ENCODE measurements at places on chromosomes 7 and 10.

GRCh38 chr10:123249894-123250293 lies 95.7 kb downstream of the BUB3 start:
- DNase-seq, result no peak

GRCh38 chr10:30645340-30645827 lies 15.8 kb upstream of the LYZL2 start:
- DNase-seq, result no peak

DNA sequence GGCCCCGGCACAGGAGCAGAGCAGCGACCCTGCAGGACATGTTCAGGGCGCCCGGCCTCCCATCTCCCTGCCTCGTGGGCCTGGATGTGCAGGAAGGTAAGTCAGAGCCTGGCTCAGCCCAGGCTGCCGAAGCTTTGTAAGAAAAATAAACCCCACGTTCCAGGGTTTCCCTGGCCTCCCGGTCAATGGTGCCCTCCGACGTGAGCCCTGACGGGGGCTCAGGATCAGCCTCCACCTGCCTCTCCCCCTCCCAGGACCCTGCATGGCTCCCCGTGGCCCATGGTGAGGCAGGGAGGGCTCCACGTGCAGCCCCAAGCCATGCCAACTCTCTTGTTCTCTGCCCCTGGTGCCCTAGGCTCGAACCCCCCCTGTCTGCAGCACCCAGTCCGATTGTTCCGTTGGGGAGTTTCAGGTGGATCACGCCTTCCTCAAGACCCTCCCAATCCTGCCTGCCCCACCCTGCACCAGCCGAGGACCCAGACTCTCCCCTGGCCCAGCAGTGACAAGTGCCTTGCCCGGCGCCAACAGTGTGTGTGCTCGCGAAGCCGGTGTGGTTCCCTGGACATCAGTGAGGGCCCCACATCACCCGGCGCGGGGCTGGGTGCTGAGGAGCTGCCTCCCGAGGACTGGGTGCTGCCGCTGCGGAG lies 73.2 kb downstream of the PDGFA start:
- no peak for DNase-seq

- DNase-seq, result no peak
These were observed 190.7 kb downstream of the CDCA7L start for GRCh38 chr7:21754963-21755362.

DNA sequence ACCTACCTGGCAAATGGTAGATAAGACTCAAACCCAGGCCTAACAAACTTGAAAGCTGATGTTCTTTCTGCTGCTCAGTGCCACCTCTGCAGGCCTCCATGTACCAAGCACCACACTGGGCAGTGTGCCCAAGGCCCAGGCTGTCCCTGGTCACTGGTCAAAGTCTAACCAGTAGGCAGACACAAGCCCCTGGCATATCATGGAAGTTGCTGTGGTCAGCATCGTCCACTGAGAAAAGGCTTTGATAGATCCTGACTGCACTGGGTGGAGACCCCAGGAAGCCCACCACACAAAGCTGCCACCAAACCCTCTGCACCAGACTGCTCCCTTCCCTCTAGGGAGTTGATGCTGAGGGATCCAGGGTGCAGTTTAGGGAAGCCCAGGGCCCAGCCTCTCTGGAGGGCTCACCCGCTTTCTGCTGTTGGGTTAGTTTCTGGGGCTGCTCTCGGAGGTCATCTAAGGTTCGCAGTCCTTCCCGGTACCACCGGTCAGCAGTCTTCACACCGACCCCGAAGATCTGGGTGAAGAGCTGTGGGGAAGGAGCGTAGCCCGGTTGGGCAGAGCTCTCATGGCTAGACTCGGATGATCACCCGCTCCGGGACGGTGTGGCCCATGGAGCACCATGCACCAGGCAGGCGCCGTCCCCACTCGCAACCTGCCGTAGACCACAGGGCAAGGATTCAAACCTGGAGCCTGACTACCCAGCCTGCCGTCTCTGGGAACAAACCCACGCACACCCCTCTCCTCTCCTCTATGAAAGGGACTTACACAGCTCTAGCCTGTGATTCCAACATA lies 6.0 kb downstream of the POLM start:
- DNase-seq, result no peak

DNA sequence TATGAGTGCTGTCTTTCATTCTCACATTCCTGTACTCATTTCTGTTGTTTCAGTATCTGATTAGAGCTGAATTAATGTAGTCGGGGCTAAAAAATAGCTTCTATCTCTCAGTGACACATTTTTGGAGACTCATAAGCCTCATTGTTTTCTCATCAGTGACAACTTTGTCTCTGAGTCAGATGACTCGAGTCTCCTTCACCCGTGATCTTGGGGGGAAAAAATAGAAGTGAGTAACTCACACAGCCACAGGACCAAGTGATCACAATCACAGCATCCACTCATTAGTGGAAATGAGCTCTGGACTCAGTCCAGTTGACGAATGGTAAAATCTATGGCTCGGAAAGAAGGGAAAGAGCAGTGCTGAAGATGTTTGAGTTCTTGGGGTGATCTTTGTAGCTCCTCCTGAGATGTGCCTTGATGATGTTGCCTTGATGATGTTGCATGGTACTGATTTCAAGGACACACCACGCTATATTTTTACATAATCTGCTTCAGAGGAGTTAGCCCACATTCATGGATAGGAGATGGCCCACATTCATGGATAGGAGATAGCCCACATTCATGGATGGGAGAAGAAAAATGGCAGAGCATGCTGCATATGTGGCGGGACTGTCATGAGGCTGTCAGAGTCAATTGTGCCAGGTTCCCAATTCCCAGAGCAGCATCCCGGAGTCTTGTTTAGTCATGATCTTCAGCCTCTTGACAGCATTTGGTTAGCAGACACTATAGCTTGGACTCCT lies 214.7 kb downstream of the CELF2 start:
- no peak for DNase-seq

DNA sequence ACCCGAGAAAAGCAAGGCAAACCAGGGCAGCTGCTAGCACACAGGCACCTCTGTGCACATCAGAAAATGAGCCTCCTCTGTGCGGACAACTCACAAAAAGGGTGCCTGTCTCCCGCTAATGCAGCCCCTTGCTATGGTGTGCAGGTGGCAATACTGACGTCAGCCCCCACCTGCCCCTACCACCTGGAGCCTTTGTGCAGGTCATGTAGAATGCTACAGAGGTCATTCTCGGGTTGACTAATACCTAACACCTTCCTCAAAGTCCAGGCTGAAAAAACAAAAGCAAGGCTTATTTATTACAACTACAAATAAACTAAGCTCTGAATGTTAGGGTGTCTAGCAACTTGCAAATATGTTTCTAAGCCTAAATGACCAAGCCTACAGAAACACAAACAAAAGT lies 13.9 kb downstream of the PIP4K2A start:
- no peak for DNase-seq

DNA sequence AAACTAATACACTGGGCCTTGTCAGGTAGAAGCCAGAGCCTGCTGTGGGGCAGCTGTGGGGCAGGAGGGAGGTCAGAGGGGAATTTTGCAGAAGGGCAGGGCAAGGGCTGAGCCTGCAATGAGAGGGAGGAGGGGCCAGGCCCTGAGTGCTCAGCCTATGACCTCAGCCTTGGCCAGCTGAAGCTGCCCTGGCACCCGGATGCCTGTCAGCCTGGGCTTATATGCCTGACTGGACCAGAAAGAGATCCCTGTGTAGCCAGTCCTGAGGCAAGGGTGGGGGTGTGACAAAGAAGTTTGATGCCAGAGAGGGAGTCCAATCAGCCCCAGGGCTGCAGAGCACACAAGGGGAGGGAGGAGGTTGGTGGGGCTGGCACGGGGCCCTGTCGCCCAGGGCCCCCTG lies 22.3 kb upstream of the PRRT4 start:
- no peak for DNase-seq

- DNase-seq, result no peak
These were observed 249.1 kb upstream of the LYZL1 start for GRCh38 chr10:29039677-29040189.

- no peak for DNase-seq
These were observed 1.3 kb downstream of the IMMP2L start for GRCh38 chr7:111560773-111561653.

DNA sequence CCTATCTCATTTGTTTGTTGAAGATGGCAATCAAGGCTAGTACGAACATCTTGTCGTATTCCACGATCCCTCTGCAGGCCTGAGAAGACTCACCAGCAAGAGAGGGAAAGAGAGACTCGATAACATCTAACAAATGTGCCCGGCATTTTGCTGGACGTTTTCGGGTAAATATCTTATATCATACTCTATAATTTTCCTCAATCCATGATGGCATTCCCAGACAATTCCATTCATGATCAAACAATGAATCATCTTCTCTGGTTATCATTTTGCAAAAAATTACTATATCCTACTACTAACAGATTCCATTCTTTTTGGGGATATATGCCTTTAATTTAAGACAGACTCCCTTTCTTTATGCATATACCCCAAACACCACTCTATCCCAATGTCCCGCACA lies 118.1 kb downstream of the TYW1B start:
- DNase-seq, result no peak

DNA sequence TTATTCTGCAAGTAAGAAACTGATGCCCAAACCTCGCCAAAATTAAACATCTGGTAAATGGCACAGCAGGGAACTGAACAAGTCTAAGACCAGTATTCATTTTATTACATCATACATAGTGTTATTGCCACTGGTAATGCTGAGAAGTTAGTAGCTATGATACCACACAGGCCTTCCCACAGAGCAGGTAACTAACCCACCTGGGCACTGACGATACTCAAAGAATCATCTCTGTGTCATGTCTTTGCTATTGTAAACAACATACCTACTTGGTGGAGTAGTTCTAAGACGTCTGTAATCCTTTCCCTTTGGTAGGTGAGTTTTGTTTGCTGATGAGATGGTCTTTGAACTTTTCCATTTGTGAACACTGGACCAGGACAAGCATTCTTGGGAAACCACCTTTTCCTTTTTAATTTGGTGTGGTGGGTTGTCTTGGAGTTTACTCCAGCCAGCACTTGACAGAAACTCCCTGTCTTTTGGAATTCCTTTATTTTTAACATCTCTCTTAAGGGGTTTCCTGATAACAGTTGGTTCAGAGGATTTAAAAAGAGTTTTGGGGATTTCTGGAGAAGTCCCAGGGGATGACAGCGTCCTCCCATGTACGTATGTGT lies 40.9 kb downstream of the PDSS1 start:
- no peak for DNase-seq

GRCh38 chr10:46317370-46317769 lies 30.6 kb downstream of the ANTXRL start:
- no peak for DNase-seq

GRCh38 chr7:21771906-21772610 lies 173.6 kb downstream of the CDCA7L start:
- DNase-seq, result no peak

Measured in stimulated activated CD4-positive, alpha-beta T cell treated with anti-CD3 and anti-CD28 coated beads, Interleukin-1b, Interleukin-23, amount 100 ng/mL, for 1 hour (primary cell).